ENCODE measurements at places on chromosomes 5 and 9.

DNA sequence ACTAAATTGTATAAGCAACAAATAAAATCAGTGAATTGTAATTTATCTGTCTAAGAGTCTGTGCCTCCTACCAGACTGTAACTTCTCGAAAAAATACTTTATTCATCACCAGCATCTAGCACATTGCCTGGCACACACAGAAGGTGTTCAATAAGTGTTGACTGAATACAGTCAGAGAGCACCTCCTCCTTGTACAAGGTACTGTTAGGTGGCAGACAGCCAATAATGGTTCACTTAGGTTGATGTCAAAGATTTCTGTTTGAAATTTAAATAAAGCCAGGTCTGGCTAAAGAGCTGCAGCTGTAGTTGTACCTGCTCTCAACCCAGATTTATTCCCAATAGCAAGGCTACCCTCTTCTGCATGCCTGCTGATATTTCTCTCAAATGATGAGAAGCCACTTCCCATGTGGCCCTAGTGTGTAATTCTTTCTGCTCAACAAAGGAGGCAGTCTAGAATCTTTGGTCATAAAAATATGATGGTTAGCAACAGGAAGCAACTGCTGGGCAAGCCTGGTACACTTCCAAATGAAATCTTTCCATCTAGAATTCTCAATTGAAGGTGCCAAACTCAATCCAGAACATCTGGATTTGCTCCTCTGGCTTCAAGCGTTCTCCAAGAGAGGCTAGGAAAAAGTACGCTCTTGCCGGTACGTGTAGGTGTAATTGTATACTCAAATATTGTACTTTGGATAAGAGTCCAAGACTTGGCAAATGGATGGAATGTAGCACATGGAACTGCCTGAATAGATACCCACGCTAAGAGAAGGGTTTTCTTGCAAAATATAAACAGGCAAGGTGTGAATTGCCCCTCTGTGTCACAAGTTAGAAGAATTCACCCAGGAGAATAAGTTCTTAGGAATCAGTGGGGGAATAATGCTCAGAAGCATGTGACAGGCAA is 95.6 kb downstream of the NR6A1 start:
- no peak for DNase-seq

DNA sequence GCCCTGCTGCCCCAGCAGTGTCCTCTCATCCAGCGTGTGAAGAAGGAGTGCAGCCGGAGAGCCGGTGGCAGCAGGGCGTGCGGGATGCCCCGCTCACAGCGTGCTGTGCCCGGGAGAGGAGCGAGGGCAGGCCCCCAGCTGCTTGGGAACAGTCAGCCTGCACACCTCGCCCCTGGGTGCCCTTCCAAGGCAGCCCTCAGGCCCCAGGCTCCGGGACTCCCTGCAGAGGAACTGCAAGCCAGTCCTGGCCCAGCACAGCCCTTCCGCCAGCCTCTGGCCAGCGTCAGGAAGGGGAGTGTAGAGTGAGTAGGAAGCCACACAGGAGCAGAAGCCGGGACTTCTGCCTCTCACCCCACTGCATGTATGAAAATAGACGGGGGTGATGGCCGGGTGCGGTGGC is 43.5 kb downstream of the ADAMTS2 start:
- DNase-seq, result peak; percentile 41

- no peak for DNase-seq
Measured at GRCh38 chr5:85132269-85132668, 747.6 kb upstream of the EDIL3 start.

- no peak for DNase-seq
Measured at GRCh38 chr9:69583645-69584234, 88.4 kb downstream of the APBA1 start.

DNA sequence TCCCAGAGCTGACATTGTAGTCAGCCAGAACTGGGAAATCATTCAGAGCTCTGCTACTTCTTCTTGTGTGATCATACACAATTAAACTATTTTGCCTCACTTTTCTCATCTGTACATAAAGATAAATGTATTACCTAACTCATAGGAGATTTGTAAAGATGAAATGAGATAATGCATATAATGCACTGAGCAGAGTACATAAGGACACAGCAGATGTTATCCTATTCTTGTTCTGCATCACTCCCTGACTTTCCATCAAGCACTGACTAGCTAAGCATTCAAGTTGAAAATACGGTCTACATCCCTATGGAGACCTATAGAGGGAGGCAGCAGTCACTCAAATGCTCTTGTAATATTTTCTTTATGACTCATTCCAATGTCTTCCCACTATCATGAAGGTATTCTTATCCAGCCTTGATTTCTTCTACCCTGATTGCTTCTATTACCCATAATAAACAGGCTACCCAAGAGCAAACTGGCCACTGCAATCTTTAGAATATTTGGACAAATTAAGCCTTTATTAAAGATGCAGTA is 16.3 kb upstream of the PRR16 start:
- no peak for DNase-seq

DNA sequence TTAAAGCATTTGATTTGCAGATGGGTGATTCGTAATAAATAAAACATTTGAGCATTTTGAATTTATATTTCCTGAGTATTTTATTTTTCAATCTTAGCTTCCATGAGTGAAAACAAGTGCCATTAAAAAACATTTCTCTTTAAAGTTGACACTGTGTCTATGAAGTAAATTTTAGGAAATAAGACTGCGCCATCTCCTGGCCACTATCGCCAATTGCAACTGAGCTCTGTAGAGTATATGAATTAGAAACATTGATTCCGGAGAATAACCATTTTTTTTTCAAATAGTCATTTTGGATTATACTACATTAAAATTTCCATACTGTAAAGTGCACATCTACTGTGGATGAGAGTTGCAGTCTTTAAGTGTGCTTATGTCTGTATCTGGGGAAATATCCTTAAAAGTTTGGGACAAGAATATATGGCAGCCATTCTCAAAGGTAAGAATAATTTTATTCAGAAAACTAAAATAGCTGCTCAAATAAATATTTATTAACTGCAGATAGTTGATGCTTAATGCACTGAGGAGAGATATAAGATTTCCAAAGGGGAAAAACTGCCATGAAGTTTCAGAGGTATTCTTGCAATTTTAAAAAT is 5.9 kb downstream of the DMRTA1 start:
- DNase-seq, result peak; percentile 55

DNA sequence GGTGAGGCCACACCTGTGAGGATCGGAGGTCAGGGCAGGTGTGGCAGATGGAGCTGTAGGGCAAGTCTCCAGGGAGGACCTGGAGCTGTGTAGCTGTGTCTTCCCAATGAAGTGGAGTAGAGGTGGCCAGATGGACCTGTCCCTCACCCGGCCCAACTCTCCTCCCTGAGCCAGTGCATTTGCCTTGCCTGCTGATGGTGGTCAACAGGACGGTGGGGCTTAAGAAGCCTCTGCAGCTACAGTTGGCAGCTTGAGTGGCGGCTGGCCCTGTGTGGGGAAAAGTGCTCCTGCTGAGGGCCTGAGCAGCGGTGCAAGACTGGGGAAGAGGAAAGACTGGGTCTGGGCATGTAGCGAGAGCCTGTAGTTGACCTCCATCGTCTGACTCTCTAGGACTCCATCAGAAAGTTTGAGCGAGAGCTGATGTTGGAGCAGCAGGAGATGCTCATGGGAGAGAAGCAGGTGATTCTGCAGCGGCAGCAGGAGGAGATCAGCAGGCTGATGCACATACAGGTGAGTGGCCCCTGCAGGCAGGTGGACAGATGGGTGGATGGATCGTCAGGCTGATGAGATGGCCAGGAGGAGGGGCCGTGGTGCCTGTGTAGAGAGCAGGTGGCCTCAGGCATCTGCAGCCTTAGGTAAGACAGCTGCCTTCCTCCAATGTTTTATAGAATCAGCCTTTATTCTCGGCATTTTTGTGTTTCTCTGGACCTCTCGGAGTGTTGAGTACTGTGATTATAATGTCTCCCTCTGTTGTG is 24.9 kb downstream of the PITX1 start:
- DNase-seq, result no peak

DNA sequence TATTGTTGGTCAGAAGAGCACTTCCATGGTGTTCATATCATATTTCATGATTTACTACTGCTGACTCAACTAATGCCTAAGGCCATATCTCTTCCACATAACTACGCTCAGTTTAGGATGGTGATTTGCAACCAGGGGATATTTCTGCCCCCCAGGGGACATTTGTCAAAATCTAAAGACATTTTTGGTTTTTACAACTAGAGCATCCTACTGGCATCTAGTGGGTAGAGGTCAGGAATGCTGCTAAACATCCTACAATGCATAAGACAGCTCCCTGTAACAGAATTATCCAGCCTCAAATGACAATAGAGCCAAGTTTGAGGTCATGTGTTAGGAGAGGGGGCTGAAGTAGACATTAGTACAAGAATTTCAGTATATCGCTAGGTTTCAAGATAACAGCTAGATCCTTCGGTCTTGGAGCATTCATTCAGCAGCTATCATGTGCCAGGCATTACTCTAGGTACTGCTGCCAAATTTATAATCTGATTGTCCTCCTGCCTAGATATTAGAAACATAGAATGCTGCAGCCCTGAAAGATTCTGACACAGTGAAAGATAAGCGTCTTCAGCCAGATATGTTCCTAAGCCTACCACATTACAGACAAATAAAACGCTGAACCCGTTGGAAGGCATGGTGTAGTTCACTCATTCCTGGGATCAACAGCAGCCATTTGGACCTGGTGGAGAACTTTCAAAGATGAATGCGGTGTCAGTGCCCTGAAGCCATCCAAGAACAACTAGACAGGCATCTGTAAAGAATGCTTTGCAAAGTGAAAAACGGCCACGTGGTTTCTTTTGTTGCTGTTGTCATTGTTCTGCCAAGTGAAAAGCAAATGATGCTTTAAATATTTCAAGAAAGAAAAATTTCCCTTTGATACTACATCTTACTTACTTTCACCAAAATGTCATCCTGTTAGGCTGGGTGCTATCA is 55.5 kb upstream of the FST start:
- no peak for DNase-seq

DNA sequence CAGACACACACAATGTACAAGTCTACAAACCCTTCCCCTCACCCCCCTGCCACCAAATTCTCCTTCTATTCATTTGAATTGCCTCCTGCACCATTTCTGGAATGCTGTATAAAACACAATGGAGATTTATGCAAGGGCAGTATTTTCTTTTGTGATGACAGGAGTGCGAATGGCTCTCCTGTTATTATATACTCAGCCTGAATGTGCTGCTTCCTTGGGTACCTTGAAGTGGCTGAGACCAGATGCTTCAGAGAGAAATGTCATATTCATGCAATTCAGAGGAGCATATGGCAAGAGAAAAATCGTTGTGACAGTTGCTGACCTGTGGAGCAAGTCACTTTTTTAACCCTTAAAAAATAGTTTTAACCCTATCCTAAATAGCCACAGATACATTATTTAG is 468.0 kb upstream of the WWC1 start:
- no peak for DNase-seq

DNA sequence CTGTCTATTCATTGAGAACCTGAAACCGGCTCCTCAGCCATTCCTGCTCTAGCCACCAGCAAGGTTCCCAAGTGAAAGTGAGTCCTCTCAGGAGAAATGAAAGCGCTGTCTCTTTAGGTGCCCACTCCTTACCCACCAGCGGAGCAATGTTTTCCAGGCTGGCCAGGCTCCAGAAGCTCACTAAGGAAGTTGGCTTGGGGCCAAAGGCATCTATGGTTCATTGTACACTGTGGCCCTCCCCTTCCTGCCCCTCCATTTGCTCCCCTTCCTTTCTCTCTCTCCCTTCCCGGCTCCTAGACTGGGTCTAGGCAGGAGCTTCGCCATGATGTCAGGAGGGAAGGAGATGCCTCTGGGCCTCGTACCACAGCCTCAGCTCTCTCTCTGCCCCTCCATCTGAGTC is 1.1 kb upstream of the GABRP start:
- DNase-seq, result no peak

- no peak for DNase-seq
Measured at GRCh38 chr9:4196376-4196775, 103.5 kb downstream of the GLIS3 start.

Measured in Right ventricle myocardium superior (tissue), 1 donor.